Activated CD4-positive, alpha-beta T cell treated with anti-CD3 and anti-CD28 coated beads, Interleukin-2, amount 10 ng/mL, durations not matched to agents 7 days and 5 days (primary cell): ENCODE measurements at places on chromosomes 16 and 17.

- DNase-seq = no peak
Observed at GRCh38 chr16:46718214-46718613, 28.8 kb downstream of the ORC6 start.

DNA sequence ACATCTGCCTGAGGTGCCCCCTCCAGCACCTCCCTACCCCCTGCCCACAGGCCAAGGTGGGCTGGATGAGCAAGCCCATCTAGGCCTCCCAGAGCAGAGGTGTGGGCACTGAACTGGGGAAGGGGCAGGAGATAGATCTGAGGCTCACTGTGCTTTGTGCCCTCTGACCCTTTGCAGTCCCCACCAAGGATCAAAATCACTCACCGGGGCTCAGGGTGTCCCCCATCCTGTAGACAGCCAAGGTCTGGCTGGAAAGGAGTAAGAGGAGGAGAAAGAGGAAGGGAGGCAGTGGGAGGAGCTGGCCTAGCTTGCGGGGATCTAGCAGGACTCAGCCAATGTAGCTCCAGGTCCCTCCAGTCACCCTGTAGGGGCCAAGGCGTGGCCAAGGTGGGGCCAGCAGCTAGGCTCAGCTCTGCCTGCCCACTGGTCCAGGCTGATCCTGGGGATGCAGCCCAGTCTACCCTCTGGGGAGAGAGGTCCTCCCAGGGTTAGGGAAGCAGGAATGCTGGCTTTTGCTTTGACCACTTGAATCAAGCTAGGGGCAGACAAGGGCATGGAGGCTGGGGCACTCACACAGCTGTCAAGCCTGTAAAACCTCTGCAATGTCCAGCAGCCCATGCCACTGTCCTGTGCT, 1.8 kb downstream of the SLC12A4 start:
- DNase-seq = no peak

DNA sequence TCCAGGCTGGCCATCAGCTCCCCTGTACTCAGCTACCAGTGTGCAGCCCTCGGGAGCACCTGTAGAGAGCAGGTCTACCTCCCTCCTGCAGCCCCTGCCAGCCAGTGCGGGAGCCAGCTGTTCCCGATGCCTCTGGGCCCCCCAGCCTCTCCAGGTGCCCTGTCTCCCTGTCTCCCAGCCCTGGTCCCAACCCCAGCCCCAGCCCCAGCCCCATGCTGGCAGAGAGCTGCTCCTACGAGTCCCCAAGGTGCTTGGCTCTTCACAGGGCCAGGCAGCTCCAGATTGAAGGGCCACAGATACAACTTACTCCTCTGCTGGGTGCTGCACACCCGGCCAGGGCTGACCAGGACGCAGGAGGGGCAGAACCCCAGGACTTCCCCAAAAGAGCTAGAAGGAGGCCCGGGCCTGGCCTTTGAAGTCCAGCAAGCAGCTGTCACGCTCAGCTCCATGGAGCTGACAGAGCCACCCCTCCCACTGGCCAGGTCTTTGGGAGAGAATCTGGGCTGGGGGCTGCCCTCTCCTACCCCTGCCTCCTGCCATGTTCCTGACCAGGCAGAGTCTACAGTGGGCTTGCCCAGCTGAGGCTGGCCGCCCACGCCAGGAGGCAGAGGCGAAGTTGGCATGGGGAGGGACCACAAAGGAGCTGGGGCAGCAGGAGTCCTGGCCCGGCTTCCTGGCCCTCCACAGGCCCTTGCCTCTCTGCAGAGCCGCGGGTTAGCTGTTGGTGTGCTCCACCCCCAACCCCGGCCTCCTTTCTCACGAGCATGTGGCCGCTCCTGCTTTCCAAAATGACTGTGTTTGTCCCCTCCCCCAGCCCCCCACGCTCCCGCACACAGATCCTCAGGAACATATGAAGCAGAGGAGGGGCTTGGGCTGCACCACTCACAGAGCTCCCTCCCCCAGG, 9.5 kb upstream of the ADAM11 start:
- DNase-seq = no peak

DNA sequence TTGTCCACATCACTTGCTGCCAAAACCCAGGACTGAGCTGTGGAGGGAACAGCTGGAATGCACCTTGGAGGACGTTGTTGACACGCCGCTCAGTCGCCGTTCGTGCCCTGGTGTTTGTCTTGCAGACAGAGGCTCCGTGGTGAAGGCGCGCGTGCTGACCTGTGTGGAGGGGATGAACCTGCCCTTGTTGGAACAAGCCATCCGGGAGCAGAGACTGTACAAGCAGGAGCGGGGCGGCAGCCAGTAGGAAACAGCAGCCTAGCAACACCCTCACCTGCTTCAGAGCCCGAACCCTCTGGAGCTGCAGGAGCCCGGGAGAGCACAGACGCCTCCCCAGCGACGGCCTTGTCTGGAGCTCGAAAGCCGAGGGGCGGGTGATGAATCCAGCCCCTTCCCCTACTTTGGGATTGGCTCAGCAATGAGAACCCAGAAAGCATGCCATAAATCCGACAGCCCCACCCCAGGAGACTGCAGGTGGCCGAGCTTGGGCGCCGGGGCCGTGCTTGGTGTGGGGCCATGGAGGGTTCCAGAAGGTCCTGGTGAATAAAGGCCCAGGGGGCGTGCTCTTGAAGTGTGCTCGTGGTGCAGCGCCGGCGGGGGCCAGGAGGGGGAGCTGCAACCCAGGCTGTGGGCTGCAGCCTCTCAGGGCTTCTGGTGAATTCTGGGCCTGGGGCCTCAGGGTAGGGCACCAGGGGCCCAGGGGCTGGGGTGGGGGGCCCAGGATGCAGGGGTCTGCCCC, 470 bp upstream of the CDK3 start:
- peak; percentile 71 for DNase-seq

- DNase-seq = peak; percentile 21
Observed at GRCh38 chr17:4167786-4168185, 24.8 kb downstream of the CYB5D2 start.

- no peak for DNase-seq
Observed at GRCh38 chr16:51151961-51152663, 1.0 kb upstream of the SALL1 start.

DNA sequence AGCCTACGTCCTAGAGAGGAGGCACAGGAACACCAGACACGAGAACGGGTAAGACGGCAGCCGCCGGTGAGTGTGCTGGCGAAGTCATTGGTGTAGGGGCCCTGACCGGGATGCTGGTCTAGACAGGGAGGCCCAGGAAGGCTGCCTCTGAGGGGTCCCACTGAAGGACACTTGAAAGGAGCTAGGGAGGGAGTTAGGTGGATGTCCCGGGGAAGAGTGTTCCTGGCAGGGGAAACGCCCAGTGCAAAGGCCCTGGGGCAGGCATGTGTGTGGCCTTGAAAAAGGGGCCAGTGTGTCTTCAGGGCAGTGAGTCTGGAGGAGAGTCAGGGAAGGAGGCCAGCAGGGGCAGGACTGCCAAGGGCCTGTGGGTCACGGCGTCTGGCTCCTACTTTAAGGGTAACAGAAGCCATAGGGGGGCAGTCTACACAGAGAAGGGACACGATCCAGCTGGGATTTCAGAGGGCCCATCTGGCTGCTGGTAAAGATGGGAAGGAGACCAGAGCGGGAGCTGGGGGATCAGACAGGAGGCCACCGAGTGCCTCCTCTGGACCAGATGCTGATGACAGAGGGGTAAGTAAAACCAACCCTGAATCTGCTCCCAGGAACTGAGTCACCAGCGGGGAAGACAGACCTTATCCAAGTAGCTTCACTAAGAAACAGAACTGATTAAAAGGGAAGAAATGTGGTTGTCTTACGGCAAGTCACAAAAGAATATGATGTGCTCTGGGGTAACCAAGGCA, 115.9 kb downstream of the LITAF start:
- DNase-seq = no peak

DNA sequence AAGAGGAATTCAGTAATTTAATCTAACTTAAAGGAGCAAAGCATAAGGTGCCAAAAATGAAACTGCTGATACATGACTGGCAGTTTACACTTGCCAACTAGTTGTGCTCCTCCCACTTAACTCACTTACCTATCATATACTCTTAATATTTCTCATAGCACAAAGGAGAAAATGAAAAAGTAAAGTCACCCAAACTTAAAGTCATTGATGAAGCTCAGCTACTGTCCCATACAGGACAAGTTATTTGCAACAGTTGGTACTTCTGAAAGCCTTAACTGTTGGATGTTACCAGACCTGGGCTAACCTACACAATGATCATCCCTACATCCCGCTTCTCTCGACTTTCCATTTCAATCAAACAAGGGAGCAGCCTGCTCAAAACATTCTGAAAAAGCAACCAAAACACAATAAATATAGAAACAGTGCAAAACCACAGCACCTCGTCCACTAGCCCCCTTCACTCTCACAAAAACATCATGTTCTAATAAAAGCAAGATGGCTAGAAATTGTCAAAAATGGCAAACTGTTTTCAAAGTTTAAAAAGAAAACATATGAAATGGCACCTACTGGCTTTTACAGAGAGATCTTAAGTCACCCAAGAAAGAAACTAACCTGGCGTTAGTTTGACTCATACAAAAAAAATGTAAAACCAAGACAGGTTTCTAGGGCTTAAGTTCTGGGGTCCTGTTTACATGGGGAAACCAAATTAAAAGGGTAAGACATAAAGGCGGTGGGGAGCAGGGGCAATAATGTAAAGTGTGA, 868 bp downstream of the MED13 start:
- DNase-seq = peak; percentile 29

- DNase-seq = no peak
Observed at GRCh38 chr17:30165960-30166359, 49.3 kb downstream of the NSRP1 start.

DNA sequence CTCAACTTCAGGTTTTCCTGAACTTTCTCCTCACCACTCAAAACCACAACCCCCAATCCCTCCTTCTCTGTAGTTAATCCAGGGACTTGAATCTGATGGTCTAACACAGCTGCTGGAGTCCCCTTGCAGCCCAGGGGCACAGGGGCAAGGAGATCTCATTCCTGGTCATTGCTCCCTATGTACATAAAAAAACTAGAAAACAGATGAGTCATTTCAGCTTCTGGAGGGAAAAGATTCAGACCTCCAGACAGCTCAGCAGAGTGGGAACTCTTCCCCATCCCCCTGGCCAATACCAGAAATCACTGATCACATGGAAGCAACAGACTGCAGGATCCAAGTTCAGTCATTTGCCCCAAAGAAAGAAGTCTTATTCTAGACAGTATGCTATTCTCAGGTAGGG, 62.1 kb downstream of the DYNLRB2 start:
- DNase-seq = no peak

- DNase-seq = no peak
Observed at GRCh38 chr16:57897996-57898395, 72.9 kb downstream of the CNGB1 start.

- DNase-seq = no peak
Observed at GRCh38 chr17:74389084-74389753, 21.9 kb downstream of the GPR142 start.

DNA sequence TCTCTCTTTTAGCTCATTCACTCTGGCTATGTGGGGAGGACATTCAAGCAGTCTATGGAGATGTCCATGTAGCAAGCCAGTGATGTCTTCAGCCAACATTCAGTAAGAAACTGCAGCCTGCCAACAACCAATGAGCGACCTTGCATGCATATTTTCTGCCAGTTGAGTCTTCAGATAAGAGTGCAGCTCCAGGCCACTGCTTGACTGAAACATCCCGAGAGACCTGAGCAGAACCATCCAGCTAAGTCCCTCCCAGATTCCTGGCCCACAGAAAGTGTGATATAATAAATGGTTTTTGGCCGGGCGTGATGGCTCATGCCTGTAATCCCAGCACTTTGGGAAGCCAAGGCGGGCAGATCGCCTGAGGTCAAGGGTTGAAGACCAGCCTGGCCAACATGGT, 10.5 kb upstream of the C17orf58 start:
- no peak for DNase-seq

- DNase-seq = no peak
Observed at GRCh38 chr17:40022961-40023541, 7.8 kb downstream of the CSF3 start.

- DNase-seq = no peak
Observed at GRCh38 chr17:64245218-64246145, 17.6 kb downstream of the TEX2 start.

DNA sequence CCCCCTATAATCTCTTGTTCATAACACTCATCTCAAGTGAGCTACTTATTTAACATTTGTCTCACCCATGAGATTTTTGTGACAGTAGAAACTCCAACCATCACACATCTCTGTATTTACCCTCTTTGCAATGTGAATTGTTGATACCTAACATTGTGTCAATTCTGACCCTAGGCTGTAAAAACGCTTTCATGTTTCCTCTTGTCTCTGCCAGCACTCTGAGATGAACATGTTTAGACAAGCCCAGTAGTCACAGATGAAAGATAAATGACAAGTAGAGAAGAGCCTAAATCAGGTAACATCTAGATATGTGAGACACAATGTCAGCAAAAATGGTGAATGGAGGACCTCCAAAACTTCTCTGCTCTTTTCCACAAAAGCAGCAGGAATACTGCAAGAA, 1254.5 kb upstream of the GOT2 start:
- DNase-seq = no peak

DNA sequence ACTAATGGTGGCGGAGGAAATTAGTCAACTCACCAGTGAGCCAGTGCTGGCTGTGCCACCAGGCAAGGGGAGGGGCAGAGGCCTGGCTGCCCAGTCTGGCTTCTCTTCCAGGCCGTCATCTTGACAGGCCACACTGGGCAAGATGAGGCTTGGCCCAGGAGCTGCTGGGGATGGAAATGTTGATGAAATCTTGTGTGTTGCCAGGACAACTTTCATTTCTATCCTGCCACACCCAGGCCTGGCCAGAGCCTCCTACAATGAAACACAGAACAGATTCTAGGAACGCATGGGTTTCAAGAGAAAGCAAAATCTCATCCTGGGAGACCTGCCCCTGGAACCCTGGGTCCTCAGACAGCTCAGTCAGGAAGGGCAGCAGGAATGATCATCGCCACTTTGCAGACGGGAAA, 9.3 kb downstream of the HEXIM2 start:
- no peak for DNase-seq

DNA sequence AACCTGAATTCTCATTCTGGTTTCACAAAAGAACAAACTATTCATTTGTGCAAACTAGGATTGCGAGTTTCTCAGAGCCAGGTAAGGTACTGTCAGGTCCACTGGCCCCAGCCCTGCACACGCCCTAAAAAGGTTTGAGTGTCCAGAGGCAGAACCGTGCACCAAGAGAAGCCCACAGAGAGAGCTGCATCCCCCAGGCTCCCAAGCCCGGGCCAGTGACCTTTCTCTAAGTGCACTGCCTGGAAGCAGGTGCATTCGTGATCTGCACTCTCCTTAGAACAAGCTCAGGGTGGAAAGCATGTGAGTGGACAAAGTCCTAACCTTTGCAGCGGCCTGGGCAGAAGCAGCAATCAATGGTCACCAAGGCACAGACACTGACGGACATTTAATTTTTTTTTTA, 26.8 kb downstream of the MEAK7 start:
- DNase-seq = no peak

GRCh38 chr17:27379888-27380533, 76.2 kb upstream of the KSR1 start:
- DNase-seq = no peak

- DNase-seq = no peak
Observed at GRCh38 chr16:49431591-49432290, 58.1 kb downstream of the C16orf78 start.

- DNase-seq = peak; percentile 91
Observed at GRCh38 chr16:30186782-30187555, 3.6 kb downstream of the CORO1A start.

GRCh38 chr16:23504453-23505179, 5.7 kb downstream of the GGA2 start:
- peak; percentile 71 for DNase-seq

- no peak for DNase-seq
Observed at GRCh38 chr17:27568216-27568615, 62.8 kb upstream of the LGALS9 start.

- DNase-seq = no peak
Observed at GRCh38 chr17:72456075-72456474, 335.3 kb downstream of the SOX9 start.

- DNase-seq = no peak
Observed at GRCh38 chr16:82761858-82762257, 135.1 kb downstream of the CDH13 start.

- DNase-seq = no peak
Observed at GRCh38 chr17:57939797-57940196, 15.4 kb downstream of the CUEDC1 start.
